Myocyte (in vitro differentiated cells): ENCODE measurements at places on chromosomes 7 and 10. TPM values are rescaled to one million over a fixed set of nuclear protein-coding genes. Genes with fewer than 3 reads are reported as not detected.
A peak's percentile ranks its signal among the peaks of the same experiment; 100 is the strongest.

MLXIPL gene
- 10.6 and 18.6 TPM in 2 replicates for total RNA-seq

DNA sequence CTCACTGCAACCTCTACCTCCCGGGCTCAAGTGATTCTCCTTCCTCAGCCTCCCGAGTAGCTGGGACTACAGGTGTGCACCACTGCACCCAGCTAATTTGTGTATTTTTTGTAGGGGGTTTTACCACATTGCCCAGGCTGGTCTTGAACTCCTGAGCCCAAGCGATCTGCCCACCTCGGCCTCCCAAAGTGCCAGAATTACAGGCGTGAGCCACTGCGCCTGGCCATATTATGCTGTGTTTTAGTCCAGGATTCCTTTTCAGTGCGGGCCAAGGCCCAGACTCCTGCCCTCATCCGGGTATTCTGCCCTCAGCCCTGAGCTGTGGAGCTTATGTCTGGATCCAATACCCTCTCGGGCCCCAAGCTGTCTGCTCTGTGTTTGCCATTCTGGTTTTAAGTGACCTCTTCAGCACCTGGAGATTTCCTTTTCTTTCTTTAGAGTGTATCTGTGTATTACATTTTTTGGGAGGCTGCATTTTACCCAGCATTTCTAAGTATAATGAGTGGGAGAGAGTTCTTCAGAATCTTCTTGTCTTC, 114.9 kb downstream of the BUB3 start:
- DNase-seq: no peak

GRCh38 chr10:618229-618989, 71.1 kb downstream of the DIP2C start:
- DNase-seq: peak; percentile 97

DNA sequence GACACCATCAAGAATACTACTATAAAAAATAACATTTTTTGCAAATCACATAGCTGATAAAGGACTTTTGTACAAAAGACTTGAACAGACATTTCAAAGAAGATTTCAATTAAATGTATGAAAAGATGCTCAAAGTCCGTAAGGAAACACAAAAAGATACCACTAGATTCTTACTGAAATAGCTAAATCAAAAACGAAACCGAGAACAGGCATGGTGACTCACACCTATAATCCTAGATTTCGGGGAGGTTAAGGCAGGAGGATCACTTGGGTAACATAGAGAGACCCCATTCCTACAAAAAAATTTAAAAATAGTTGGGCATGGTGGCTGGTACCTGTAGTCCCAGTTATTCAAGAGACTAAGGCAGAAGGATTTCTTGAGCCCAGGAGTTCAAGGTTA, 520.2 kb upstream of the GRM3 start:
- DNase-seq: no peak

- DNase-seq: no peak
Observed at GRCh38 chr10:99007457-99007856, 228.2 kb downstream of the HPSE2 start.

KCND2 gene
- total RNA-seq: 2.7 and 5.8 TPM in 2 replicates

DNA sequence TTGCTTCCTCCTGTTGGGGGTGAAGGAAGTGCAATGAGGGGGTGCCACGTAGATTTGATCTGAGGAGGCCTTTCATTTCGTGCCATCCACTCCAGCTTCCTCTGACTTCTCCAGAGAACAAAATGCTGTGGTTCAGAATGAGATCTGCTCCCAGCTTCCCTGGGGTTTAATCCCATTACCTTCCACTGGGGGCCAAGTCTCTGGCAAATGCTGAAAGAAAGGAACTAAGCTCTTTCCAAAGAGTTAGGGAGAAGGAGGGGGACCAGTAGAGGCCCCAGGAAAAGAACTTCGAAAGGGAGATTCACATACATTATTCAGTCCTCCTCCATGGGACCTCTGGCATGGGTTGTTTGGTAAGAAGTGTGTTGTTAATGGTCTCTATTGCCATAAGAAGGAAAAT, 727.0 kb downstream of the TYW1 start:
- DNase-seq: no peak
